ENCODE measurements at places on chromosomes 13 and 19.
A peak's percentile ranks its signal among the peaks of the same experiment; 100 is the strongest.

DNA sequence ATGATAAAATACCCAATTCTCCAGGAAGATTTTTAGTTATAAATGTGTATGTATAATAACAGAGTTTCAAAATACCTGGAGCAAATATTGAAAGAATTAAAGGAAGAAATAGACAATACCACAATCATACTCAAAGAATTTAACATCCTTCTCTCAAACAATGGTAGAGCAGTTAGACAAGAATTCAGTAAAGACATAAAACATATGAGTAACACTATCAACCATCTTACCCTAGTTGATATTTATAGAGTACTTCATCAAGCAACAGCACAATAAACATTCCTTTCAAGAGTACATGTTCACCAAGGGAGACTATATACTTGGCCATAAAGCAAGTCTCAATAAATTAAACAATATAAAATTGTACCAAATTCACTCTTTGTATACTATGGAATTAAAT is 108.4 kb downstream of the DLEU7 start:
- no peak for DNase-seq

- DNase-seq = no peak
These were observed 9.1 kb upstream of the FKRP start for GRCh38 chr19:46736531-46737297.

GRCh38 chr19:41416194-41416674 is 10.9 kb downstream of the B3GNT8 start:
- no peak for DNase-seq

GRCh38 chr19:33311326-33311682 is 9.0 kb upstream of the CEBPA start:
- no peak for DNase-seq

DNA sequence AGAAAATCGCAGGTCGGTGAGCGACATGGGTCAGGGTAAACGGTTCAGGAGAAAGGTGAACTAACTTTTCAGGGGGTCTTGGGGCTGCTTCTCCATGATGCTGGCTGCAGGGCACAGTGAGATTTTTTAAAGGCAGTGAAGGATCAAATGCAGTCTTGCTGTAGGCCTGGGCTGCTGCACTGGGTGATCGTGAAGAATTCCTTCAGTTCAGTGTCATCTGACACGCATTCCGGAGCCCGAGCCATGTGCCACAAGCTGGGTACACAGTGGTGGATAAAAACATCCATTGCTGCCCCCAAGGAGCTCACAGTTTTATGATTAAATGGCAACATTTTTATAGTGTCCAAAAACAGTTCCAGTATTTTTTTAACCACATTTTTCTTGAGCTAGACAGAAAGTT is 56.3 kb upstream of the GPR12 start:
- no peak for DNase-seq

DNA sequence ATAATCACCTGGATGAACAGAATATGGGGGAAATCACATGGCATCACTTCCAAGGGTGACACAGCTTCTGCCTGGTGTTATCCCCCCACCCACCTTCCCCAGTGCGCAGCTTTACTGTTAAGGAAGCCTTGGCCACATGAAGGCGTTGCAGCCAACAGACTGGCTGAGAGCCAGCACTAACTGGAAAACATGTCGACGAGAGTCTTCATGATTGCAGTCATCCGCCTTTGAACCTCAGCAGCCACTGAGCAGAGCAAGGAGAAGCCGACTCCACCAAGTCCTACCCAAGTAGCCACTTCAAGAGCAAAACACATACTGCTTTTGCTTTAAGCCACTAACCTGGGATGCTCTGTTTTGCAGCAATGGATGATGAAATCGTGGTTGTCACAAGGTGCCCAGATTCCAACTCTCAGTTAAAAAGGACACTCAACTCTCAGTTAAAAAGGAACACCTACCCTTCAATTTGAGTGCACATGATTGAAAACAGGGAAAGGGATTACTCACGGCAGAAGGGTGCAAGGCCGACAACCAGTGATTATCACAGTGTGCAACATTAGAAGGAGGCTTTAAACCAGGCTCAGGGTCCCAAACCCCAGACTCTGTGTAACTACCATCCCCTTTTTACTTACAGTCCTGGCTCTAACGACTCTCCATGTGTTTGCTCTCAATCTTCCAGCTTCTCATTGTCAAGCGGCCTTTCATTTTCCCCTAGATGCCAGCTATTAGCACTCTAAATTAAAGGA is 149.1 kb downstream of the KLF12 start:
- DNase-seq = peak; percentile 40

DNA sequence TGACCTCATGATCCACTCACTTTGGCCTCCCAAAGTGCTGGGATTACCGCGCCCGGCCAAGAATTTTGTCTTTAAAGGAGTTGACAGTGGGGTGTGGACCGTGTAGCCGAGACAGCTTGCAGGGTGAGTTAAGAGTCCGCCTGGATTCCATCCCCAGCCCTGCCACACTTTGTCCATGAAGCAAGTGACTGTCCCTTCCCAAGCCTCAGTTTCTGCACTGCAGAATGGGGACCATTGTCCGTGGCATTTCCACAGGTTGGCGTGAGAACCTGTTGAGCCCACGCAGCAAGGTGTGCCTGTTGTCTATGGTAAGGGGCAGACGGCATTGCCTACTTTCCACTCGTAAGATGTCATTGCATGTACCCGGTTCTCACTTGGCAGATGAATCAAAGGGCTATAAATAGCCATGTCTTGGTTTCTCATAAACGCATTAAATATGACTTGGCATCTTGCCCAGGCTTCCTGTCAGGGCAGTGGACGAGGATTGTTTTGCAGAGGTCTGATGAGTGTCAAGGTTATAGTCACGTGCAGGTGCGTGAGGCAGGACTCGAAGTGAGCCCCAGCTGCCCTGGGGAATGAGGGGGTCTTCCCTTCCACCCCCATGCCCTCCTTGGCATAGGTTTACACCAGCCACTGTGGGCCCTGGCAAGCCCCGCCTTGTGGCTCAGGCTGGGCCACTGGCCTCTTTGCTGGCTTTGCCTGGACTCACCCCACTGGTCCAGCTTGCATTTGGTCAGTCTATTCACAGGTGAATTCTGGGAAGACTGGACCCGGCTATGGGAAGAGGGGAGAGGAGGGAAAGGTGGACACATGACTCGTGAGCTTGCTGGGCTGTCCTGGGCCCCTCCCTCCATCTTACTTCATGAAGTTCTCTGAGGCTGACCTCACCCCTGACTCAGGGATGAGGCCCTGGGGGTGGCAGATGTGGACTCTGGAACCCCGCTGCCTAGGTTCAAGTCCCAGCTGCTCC is 14.6 kb downstream of the FAM187B start:
- DNase-seq = peak; percentile 69

DNA sequence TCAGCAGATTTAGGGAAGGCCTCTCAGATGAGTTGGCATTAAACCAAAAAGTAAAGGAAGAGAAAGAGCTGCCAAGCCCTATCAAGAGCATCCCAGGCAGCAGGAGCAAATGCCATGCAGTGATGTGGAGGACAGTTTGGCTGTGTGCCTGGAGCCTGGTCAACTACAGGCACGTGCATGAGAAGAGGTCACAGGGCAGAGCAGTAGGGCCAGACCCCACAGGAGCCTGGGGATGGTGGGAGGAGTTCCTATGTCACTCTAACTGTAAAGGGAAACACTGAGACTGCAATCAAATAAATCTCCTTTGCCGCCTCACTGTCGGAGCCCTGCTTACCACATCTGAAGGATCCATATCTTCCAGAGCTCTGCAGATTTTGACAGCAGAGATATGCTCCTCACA is 240.5 kb downstream of the ENOX1 start:
- DNase-seq = no peak

GRCh38 chr19:45404557-45405434 is at the start of gene PPP1R13L:
Gene PPP1R13L, minus strand, starts transcription at chr19:45405069. Its CDS starts 6,751 bp downstream, at chr19:45398318.
- peak; percentile 48 for DNase-seq

GRCh38 chr19:13060233-13060963 is 42.3 kb downstream of the LYL1 start:
- DNase-seq = no peak

GRCh38 chr13:109000207-109000606 is 370.8 kb downstream of the MYO16 start:
- DNase-seq = no peak

DNA sequence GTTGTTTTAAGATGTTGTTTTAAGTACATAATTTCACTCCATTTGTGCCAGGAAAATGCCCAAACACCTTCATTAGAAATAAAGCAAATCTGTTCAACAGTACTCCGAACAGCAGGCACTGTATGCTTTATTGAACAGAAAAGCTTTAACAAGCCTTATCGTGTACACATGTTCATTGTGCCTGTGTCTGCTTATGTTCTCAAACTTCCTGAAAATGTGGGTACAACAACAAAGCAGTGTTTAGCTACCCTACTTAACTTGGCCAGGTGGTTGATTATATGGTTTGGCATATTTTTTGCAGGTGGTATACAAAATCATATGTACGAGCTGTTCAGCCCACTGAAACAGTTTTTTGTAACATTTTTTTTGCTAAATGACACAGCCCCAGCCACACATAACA is 718.0 kb downstream of the DACH1 start:
- no peak for DNase-seq

GRCh38 chr13:33279414-33280278 is 5.9 kb downstream of the STARD13 start:
- no peak for DNase-seq

GRCh38 chr19:56727677-56728076 is 56.1 kb upstream of the ZNF835 start:
- DNase-seq = no peak

DNA sequence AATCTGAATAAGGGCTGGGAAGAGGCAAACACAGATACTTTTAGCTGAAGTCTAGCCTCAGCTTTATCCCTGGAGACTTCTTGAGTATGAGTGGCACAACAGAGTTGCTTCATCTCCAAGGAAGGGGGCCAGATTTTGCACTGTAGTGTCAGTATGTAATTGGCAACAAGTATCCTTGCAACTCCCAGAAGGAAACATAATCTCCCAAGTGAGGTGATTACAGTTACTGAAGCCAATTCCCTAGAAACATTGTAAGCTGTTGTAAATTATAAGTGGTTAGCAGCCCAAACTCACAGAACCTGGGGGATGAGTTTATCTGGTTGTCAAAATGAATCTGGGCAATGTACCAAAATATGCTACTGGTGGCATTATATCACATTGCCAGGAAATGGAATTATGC is 2065.7 kb upstream of the PCDH20 start:
- no peak for DNase-seq

GRCh38 chr19:17505223-17505622 is 6.2 kb upstream of the PGLS start:
- DNase-seq = no peak

GRCh38 chr19:48977061-48977460 is 12.0 kb downstream of the FTL start:
- DNase-seq = no peak

GRCh38 chr13:95185851-95186250 is 115.4 kb downstream of the ABCC4 start:
- DNase-seq = peak; percentile 28

DNA sequence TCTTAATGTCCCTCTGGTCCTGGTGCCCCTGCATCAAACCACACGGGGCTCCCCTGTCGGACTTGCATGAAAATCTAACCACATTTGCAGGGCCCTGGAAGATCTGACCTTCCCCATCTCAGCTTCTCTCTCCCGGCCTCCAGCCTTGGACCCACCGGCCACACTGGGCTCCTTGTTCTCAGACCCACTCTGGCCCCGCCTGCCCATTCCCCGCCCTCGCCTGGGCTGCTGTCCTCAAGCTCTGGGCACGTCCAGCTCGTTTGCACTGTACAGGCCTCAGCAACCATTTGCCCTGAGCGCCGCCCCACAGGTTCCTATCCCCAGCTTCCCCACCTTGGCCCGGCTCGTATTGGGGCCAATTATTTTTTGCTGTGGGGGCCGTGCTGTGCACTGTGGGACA is 10.5 kb downstream of the MYO9B start:
- no peak for DNase-seq

DNA sequence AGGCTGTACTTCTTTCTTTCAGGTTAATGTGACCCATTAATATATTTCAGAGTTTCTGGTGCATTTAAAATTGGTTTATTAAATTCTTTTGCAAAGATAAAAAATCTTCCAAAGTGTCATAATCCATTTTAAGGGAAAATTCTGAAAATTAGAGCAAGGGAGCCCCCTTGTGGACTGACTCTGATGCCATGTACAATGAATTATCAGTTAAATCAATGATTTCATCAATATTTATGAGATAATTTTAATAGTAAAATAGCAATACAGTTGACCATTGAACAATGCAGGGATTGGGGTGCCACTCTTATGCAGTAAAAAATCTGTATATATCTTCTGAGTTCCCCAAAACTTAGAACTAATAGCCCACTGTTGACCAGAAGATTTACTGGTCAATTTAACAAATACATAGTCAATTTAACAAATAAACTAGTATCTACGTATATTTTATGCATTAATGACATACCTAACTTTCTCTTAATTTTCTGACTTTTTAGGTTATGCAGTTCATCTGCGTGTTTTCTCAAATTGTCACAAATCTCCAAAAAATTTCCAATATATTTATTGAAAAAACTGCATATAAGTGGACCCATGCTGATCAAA is 479.1 kb upstream of the MIR17HG start:
- no peak for DNase-seq

DNA sequence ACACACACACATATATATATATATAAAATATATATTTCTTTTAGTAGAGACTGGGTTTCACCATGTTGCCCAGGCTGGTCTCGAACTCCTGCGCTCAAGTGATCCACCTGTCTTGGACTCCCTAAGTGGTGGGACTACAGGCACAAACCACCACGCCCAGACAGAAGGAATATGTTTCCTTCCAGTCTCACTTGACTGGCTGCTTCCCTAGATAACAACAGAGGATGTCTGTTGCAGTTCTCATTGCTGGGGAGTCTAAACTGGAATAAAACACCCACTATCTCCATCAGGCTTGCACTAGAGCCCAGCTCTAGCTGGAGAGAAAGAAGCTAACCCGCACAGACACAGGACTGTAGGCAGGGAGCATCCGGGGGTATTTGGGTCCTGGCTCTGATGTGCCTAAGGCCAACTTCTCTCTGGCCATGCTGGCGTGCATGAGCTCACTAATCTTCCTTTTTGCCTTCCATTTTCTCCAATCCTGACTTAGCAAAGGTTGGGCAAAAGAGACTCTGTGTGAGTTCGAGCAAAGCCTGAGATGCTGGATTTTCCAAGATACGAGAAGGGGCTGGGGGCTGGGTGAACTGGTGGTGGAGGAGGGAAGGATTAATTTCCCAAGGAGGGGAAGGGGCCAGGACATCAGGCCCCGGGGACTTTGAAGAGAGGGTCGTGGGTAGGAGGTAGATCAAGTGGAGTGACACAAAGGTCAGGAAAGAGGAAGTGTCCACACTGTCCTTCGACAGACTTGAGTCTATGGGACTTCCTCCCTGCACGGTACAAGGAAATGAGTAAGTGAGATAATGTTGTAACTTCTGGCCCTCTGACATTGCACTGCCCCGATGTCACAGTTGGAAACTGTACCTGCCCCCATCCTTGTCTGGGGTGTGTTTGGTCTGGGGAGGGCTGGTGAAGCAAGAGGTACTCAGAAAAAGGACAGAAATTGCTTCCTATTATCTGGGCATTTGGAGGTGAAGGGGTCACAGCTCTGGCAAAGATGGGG is 22.5 kb upstream of the ALOX5AP start:
- DNase-seq = no peak

GRCh38 chr13:112756967-112757758 is 67.3 kb downstream of the ATP11A start:
- no peak for DNase-seq

- no peak for DNase-seq
These were observed 2.7 kb downstream of the RFX1 start for GRCh38 chr19:14003251-14004055.

GRCh38 chr19:570251-570686 is 2.1 kb upstream of the BSG start:
- no peak for DNase-seq
